Kasumi-1 (cell line): ENCODE measurements at places on chromosomes 2 and 18.
A peak's percentile ranks its signal among the peaks of the same experiment; 100 is the strongest.

DNA sequence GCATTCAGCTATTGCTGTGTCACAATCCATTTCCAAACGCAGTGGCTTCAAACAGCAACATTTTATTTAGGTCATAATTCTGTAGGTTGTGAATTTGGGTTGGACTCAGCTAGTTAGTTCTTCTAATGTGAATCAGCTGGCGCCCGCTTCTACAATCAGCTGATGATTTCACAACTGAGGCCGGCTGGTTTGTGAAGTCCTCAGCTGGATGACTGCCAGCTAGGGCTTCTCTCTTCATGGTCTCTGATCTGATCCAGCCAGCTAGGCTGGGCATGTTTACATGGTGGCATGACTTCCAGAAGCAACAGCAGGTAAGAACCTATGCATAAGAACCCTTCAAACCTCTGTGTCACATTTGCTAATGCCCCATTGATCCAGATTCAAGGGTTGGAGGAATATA lies 172.0 kb downstream of the SLC4A10 start:
- DNase-seq = no peak

GRCh38 chr2:202815548-202816360 lies 55.8 kb downstream of the ICA1L start:
- no peak for DNase-seq

DNA sequence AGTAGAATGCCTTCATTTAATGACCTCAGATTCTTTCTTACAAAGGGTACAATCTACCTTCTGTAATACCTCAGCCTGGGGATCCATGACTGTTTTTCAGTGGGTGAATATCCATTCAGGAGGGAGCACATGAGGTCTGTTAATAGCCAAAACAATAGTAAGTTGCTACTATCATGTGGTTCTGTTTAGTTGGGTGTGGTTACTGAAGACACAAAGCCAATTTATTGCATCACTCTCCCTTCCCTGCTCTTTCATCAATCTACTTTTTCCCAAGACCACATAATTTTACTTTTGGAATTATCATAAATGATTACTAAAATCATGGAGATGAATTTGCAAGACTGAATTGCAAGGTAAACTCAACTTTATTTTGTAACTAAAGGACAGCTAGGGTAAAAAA lies 254.2 kb downstream of the GALNT13 start:
- no peak for DNase-seq

DNA sequence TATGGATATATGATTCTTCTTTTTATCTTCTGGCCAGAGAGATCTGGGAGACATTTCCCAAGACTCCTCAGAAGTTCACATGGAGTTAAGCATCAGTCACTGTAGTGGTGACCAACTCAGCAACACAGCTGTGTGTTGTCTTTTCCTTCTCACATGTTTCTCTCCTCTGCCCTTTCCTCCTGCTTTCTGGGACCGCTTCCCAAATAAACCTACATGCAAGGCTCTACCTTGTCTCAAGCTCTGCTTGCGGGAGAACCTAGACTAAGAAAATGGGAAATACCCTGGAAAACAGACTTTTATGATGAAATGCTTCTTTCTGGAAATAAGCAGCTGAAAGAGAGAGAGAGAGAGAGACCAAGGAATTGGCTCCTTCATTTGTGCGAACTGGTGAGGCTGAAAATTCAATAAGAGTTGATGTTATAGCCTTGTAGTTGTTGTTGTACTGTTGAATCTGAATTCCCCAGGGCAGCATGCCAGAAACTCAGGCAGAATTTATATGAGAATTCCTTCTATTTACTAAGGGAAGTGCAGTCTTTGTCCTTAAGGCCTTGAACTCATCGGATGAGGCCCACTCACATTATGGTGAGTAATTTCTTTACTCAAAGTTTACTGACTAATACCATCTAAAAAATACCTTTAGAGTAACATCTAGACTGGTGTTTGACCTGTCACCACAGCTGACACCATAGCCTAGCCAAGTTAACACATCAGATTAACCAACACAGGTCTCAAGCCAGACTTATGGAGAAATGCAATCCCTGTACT lies 22.7 kb upstream of the DSC1 start:
- DNase-seq = no peak

DNA sequence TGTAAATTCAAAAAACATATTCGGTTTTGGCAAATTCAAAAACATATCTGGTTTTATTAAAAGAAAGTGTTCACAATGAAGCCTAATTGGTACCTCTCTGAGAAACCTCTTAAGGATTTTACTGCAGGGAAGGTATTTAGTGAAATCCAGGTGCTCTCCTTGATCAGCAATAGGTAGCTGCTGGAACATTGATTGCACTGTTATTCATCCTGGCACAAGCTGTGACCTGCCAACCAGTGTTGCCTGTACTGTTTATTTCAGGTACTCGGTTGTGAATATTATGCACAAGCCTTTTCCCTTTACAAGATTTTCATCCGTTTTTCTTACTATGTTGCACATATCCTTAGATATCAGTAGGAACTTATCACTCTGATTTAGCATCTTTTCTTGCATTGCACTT lies 155.8 kb upstream of the ZEB2 start:
- DNase-seq = no peak

GRCh38 chr2:62415019-62415431 lies 91.0 kb downstream of the TMEM17 start:
- peak; percentile 4 for DNase-seq

DNA sequence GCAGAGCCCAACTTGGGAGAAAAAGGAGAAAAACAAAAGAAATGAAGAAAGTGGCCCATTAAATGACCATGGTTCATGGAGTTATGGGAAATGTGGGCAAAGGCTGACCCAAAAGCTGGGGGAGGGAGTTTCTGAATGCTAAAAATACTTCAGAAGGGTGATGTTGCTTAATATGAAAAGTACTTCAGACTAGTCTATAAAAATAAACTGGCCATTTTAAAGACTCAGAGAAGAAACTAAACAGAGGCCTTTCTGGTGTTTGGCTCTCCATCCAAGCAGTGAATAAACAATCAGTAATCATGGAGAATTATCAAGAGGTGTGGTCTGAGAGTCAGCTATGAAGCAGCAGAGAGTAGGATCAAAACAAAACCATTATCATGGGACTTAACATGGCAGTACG lies 160.8 kb upstream of the MAPRE2 start:
- DNase-seq = no peak

- no peak for DNase-seq
Measured at GRCh38 chr2:17951563-17951962, 73.1 kb downstream of the KCNS3 start.

GRCh38 chr2:9222239-9222892 lies 15.8 kb downstream of the ASAP2 start:
- DNase-seq = no peak

GRCh38 chr18:30485078-30485477 lies 557.5 kb downstream of the DSC3 start:
- DNase-seq = no peak

- DNase-seq = no peak
Measured at GRCh38 chr2:241953324-241953928, 83.9 kb downstream of the RTP5 start.

DNA sequence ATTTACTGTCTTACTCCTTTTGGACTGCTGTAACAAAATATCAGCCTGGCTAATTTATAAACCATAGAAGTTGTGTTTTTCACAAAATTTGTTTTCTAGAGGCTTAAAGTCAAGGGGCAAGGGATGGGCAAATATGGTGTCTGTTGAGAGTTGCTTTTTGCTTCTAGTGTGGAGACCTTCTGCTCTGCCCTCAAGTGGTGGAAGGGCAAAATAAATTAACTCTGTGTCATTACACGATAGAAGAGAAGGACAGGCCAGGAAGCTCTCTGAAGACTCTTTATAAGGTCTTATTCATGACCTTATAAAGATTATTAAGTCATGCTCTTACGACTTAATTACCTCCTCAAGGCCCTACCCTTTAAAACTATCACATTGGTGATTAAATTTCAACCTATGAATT lies 181.2 kb upstream of the LRATD1 start:
- peak; percentile 21 for DNase-seq

DNA sequence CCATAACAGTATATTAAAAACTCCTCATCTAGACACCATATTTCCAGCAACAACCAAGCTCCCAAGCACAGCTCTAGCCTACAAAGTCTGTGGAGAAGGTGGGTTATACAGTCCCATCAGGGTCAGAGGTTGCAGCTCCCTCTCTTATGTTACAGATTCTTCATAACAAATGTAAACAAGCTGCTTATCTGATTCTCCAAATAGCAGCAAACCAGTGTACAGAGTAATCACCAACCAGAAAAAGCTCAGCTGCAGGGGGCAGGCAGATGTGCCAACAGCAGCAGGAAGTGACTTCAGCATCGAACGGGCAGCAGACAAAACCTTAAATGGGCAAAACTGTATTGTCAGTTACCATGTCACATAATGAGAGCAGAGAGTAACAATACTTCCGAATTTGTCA lies 52.9 kb upstream of the NABP1 start:
- peak; percentile 21 for DNase-seq

GRCh38 chr2:45942237-45942738 lies 290.8 kb downstream of the PRKCE start:
- DNase-seq = no peak

DNA sequence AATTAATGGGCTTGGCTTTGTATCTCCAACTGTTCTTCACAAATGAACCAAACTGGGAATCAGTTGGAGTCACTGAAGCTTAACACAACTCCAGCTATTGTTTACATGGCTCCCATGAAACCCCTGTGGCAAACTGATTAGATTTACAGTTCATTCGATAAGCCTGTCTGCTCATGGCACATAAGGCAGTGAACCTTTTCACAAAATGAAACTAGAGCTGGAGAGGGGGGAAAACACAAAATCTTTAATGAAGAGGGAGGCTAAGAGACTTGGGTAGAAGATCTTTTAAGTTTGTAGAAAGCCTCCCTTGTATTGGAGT lies 11.6 kb upstream of the ITGA6 start:
- no peak for DNase-seq

GRCh38 chr2:36330473-36331395 lies 24.8 kb upstream of the CRIM1 start:
- no peak for DNase-seq

GRCh38 chr2:62452701-62453454 lies 53.1 kb downstream of the TMEM17 start:
- DNase-seq = no peak

- no peak for DNase-seq
Measured at GRCh38 chr2:160253440-160254188, 53.5 kb upstream of the ITGB6 start.

GRCh38 chr18:3901811-3902210 lies 451.8 kb downstream of the TGIF1 start:
- DNase-seq = no peak

- DNase-seq = no peak
Measured at GRCh38 chr18:39796393-39796792, 2158.6 kb upstream of the PIK3C3 start.

- DNase-seq = no peak
Measured at GRCh38 chr2:240932724-240933047, 26.6 kb downstream of the CROCC2 start.

DNA sequence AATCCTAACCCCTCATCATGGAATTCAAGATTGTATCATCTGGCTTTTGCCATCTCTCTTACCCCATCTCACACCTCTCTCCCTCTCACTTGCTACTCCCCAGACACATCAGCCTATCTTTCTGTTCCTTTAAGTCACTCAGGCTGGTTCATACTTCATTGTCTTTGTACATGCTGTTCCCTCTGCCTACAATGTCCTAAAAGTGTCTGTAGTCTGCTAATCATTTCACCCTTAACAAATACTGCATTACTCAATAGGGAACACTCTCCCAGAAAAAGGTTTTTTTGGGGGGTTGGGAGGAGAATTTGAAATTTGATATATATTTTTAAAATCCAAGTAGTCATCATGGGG lies 146.2 kb upstream of the KLF7 start:
- no peak for DNase-seq

DNA sequence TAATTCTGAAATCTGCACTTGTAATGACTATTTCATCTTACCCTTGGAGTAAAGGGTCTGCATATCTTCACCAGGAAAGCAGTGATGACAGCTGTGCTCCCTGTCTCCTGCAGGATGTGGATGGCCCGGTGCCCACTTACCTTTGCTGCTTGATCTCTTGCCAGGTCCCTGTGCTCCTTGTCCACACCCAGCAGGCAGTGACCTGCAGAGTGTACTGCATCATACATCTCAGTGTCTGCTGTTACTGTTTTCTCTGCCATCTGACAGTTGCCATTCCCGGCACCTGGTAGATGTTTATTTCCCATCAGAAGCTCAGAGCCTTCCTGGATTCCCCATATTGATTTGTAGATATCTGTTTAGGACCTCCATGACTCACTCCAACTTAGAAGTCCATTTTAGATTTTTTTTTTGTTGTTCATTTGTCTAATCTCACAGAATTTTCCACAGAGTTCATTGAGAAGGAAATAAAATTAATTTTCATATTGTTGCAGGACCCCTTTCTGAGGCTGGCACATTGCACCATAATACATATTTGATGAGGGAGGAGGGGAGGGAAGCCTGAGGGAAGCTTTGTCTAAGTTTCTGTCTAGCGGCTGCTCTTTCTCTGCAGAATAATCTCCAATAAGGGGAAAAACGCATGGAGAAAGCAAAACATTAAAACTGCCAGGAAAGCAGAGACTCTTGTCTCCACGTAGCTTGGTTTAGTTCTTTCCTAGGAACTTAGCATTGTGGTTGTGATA lies 697.5 kb upstream of the RAB6C start:
- no peak for DNase-seq

DNA sequence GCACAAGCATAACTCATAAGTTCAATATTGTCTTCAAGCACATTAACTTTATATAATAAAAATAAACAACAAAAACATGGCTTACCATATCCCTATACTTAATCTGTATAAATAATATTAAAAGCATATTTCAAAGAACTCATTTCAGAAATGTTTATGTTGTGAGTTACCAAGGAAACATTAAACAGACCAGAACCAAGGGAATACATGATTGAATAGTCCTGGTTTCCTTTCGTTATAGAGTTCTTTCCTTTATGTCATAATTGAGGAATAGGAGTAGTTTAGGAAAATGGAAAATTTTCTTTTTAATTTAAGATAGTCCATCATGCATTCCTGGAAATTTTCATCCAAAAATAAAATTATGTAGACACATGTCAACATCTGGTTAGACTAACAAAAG lies 343.0 kb downstream of the ERBB4 start:
- no peak for DNase-seq

DNA sequence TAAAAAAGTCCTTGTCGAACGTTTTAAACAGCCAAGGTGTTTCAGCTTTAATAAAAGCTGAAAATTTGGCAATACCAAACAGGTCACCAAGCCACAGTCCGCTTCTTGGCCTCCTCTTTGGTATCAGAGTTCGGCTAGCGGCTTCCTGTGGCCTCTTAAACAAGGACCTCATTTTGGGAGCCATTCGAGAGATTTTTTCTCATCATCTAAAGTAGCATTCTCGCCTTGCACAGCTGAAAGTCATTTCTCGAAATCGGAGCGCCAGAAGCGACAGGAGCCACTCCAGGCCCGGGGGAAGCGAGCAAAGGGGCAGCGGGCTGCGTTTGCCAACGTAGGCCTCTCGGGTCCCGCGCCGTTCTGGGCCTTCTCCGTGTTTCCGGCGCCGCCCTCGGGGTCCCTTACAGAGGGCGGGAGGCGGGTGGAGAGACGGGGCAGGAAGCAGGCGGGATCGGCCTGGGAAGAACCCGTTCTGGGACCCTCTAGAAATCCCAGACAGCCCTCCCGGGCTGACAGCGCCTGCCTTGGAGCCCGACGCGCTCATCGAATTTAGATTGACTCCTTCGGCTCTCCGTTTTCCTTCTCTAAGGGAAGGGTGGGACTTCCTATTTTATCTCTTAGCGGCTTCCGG lies 522 bp upstream of the ZNF407 start:
- peak; percentile 83 for DNase-seq
